Right ventricle myocardium superior (tissue), 1 donor: ENCODE measurements at places on chromosomes 6 and 20. TPM values are rescaled to one million over a fixed set of nuclear protein-coding genes. Genes with fewer than 3 reads are reported as not detected.

Gene PROCR
- total RNA-seq, result 9.3 TPM

- no peak for DNase-seq
Observed at GRCh38 chr6:161259302-161259701, 14.6 kb downstream of the AGPAT4 start.

GRCh38 chr20:53865901-53866793 is 204.2 kb downstream of the BCAS1 start:
- no peak for DNase-seq

- no peak for DNase-seq
Observed at GRCh38 chr6:104642871-104643270, 216.8 kb downstream of the HACE1 start.

DNA sequence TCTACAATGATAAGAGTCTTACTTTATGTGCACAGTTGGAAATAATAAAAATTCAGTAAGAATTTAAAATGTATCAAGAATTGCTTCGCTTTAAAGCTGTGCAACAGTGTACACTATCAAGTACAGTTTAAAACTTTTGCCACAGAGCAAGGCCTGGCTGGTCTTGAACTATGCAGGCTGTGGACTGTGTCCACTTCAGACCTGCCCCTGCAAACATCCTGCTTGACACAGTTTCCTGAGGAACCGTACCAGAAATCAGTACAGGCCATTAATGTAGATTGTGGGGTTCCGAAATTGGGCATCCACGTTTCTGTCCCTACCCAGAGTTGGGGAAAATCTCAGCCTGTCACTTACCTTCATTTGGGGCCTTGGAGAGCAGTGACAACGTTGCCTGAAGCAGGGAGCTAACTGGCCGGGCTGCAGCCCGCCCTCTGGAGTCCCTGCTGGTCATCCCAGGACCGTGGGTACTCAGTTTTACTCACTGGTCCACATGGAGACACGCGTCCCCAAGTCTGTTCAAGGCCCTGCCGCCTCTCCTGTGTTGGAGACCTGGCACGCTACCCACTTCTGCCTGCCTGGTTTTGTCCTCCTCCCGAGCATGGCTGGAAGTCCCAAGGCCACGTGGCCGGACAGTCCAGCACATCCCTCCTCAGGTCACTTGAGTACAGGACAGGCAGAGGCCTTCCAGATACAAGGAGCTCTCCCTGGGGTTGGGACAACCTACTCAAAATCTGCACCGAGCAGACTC is 8.4 kb downstream of the NINL start:
- no peak for DNase-seq

DNA sequence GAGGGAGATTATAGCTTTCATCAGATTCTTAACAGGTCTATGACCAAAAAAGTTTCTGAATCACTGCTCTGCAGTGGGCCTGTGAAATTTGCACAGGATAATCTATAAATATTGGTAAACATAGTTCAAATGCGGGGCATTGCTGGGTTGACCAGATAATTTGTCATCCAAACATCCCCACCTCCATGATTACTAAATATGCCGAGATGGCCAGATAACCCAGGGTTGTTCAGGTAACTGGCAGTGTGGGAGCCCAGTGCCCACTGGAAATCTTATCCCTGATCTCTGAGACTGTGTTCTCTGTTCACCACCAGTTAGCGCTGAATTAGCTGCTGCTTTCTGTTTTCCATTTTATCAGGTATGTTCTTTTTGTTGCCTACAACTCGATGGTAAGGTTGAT is 21.4 kb downstream of the PTK7 start:
- DNase-seq, result no peak

DNA sequence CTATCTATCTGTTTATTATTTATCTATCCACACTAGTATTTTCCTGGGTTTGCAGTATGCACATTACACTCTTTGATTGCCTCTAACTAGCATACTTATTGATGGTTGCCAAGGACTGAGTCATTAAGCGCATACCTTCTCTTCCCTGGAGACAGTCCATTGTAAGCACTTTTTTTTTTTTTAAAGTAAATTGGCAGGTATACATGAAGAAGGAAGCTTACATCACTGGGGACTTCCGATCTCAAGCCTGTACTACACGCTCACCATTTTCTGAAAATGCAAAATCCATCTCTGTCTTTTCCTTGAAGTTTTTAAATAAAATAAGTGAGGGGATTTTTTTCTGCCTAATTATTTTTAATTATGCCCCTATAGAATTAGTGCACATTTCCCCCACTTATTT is 63.5 kb downstream of the HMGN3 start:
- DNase-seq, result no peak

Gene PGBD1
- 2.3 TPM for total RNA-seq

DNA sequence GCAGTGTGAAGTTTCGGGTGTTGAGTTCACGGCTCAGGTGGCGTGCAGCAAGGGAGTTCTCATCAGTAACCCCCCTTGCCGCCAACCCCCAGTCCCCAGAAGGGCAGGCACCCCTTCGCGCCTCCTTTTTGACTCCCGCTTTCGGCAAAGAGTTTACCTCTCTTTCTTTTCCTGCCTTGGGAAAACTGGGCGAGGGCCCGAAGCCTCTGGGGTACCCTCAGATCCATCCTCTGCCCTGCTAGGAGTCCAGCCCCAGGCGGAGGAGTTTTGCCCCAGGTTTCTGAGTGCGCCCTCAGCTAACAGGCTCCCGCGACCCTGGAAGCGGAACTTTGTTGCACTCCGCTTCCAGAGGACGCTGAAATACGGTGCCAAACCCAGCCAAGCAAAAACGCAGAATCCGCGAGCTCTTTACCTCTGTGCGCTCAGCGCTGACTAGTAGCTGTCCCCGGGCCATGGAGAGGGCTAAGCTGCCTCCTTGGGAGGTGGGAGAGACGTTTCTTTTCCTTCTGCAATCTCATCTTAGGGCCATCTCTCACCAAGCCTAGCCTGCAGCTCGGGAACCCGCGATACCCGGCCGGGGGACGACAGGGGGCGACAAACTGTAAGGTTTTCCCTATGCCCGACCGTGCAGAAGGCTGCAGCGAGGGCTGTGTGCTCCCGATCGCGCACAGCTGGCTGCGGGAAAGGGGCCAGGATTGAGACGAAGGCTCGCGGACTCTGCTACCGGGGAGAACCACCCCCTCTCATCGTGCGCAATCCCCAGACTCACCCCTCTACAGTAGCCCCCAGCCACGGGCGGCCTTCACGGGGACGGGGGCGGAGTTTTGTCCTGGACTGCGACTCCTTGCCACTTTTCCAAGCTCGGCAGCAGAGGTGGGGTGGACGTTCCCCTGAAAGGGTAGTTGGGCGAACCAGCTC is 2.7 kb upstream of the PAX1 start:
- DNase-seq, result peak; percentile 60

DNA sequence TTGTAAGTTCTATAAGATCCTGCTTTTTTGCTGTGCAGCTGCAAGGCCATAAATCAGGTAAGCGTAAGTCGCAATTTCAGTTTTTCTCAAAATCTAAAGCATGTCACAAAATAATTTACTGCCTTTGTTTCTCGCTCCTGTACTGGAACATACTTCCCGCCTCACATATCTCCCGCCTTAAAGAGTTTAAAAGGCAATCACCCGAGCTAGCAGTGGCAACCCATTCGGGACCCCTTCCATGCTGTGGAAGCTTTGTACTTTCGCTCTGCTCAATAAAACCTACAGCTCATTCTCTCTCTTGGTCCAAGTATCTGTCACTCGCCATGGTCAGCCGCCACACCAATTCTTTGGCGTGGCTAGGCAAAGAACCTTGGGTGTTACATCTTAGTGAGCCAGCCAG is 34.0 kb downstream of the CEP85L start:
- DNase-seq, result no peak

DNA sequence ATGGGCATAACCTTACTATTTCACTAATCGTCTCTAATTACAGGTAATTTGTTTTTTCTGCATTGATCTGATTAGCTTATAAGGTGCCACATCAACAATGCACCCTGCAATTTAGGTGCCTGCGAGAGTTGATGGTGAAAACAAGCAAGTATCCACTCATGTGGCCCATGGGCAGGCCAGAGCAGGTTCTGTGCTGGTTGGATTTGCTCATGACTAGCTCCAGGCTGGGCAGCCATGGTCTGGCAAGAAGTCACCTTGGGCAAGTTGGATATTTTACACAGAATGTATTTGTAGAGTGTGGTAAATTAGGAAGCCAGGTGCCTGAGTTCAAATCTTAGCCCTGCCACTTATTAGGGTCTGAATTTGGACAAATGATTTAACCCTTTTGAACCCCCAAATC is 25.3 kb downstream of the RAB44 start:
- no peak for DNase-seq

GRCh38 chr6:137106183-137106582 is 61.4 kb upstream of the IL20RA start:
- no peak for DNase-seq

Gene C6orf58
- total RNA-seq, result not detected

DNA sequence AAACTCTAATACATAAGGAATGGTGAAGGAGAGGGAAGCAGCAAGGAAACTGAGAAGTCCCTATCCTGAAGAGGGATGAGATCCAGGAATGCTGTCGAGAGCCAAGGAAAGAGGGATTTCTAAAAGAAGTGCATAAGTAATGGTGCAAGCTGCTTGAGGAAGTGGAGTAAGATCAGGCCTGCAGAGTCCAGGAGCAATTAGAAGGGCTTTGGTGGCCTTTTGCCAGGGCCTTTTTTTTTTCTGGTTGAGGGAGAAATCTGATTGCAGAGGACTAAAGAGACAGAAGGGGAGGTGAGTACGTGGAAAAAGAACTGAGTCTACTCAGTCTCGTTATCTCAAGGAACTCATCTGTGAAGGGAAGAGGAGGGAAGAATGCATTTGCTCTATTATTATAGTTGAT is 396.2 kb downstream of the UTRN start:
- DNase-seq, result no peak

- no peak for DNase-seq
Observed at GRCh38 chr6:56689114-56689513, 46.4 kb upstream of the DST start.

Gene SLC22A16
- not detected for total RNA-seq

Gene EMILIN3
- 5.6 TPM for total RNA-seq

DNA sequence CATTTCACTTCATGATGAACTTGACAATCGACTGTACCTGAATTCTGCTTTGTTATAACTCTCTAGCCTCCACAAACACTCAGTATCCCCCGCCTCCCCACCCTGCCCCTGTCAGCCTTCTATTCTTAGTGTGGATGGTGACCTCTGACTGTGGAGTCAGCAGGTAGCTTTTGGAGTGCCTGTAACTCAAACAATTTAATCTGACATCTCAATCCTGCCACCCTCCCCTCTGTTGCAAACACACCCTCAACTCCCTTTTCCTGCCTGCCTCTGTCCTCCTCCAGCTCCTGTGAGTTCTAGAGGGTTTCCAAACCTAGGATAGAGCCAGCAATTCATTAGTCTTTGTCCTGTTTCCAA is 20.3 kb downstream of the DAAM2 start:
- DNase-seq, result no peak

DNA sequence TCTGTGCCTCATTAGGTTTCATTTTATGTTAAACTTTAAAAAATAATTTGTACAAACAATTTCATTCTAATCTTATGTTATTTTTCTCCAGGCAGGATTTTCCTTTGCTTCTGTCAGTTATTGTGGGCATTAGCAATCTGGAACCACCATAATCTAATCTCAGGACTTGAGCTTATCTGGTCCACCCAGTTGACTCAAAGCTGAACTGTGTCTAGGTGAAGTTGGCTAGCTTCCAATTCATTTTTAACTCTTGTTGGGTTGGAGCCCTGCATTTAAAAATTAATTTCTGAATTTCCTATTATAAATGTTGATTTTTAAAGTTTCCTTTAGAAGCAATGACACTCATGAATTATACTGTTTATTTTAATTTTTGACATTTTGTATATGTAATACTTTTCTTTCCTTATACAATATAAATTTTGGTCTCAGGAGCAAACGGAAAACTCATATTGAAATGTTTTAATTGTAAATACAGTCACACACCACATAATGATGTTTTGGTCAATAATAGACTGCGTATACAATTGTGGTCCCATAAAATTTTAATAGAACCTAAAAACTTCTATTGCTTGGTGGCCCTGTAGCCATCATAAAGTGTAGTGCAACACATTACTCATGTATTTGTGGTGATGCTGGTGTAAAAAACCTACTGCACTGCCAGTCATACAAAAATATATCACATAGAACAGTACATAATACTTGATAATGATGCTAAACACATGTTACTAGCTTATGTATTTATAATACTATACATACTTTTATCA is 121.3 kb downstream of the CLVS2 start:
- DNase-seq, result no peak

DNA sequence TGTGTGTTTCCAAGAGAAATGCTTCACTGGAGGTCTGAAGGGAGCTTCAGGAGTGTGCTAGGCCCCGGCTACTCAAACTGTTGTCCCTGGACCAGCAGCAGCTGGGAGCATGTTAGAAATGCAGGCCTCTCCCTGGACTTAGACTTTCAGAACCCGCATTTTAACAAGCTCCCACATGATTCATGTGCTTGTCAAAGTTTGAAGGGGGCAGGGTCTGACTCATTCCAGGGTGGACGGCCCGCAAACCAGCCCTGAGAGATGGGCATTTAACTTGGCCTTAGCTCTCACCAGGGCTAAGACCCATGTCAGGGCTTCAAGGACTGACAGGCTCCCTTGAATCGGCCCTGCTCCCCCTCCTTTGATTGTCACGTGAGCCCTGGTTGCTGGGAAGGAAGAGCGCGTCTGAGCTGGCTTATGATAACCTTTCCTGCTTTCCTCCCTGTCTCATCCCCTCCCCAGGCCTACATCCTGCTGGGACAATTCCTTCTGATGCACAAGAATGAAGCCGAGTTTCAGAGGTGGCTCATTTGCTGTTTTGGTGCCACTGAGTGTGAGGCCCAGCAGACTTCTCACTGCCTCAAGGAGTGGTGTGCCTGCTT is 35.5 kb downstream of the BANF2 start:
- no peak for DNase-seq

GRCh38 chr20:438571-439469 is 23.5 kb downstream of the TBC1D20 start:
- DNase-seq, result peak; percentile 65

- DNase-seq, result no peak
Observed at GRCh38 chr6:139433631-139434419, 59.4 kb upstream of the CITED2 start.

Gene TSBP1
- total RNA-seq, result not detected

DNA sequence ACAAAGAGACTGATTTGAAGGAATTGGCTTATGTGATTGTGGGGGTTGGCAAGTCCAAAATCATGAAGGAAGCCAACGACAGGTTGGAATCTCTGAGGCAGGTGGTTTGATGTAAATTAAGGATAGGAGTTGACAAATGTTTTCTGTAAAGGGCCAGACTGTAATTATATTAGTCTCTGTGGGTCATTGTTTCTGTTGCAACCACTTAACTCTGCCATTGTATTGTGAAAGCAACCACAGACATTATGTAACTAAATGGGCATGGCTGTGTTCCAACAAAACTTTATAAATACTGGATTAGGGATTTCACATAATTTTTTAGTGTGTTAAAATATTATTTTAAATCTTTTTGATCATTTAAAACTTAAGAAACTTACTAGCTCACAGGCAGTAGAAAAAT is 199.2 kb upstream of the MYLIP start:
- DNase-seq, result no peak

DNA sequence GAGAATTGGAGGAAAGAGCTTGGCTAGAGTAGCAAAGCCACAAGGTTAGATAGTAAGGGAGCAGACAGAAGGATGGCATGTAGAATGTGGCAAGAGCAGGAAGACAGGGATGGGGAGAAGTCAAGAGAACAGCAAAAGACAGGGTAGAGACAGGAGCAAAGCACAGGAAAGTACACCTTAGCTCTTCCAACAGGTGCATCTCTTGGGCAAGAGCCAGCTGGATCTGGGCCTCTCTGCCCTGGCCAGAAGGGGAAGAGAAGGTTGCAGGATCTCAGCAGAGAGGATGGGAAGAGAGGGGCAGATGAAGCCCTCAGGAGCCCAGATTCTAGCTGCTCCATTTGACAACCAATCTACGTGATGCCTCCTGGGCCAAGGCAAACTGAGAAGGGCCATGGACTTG is 16.7 kb downstream of the SCUBE3 start:
- no peak for DNase-seq

- DNase-seq, result no peak
Observed at GRCh38 chr6:121330516-121330915, 3.8 kb downstream of the TBC1D32 start.
